ENCODE measurements at places on chromosomes 4 and X. TPM values are rescaled to one million over a fixed set of nuclear protein-coding genes. Genes with fewer than 3 reads are reported as not detected.

- DNase-seq = no peak
Observed at GRCh38 chr4:100302061-100303026, 112.1 kb upstream of the DDIT4L start.

Gene ASMT
- total RNA-seq = 2.4 TPM

DNA sequence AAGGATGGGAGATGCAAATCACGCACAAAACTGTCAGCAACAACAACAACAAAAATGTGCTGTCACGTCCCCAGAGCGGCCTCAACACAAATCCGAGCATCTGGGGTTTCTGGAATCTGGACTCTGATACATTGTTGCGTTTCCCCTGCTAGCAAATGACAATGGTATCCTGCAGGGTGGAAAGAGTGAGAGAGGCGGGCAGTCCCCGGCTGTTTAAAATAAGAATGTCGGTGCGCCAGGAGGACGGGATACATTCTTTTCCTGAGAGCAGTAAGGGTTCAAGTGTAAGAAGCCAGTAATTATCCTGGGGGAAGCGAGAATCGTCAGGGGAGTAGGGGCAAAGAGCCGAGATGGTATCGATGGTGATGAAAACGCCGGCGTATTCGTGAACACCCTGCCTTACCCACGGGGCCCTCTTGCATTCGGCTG, 310.2 kb downstream of the ASMT start:
- DNase-seq = peak; percentile 97

- DNase-seq = no peak
Observed at GRCh38 chrX:134172588-134173259, 64.3 kb upstream of the CCDC160 start.

GRCh38 chr4:11746734-11747133, 318.0 kb upstream of the HS3ST1 start:
- no peak for DNase-seq

DNA sequence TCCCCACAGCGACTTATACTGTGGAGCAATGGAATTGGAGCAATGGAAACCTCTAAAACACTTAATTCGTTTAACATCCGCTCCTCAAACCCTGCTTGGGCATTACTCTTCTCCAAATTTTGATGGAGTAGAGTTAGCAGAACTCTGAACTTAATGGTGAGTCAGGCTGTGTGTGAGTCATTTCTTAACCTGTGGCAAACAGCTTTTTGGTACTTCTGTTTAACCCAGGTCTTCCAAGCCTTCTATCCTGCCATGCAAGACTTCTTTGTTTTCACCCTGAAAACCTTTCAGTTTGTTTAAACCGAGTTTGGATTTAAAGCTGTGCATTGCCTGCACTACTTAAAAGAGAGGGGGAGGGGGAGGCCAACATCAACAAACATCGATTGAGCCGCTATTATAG, 3.6 kb upstream of the AMOT start:
- DNase-seq = no peak

- DNase-seq = peak; percentile 95
Observed at GRCh38 chr4:96736352-96736889, 896.5 kb downstream of the PDHA2 start.

DNA sequence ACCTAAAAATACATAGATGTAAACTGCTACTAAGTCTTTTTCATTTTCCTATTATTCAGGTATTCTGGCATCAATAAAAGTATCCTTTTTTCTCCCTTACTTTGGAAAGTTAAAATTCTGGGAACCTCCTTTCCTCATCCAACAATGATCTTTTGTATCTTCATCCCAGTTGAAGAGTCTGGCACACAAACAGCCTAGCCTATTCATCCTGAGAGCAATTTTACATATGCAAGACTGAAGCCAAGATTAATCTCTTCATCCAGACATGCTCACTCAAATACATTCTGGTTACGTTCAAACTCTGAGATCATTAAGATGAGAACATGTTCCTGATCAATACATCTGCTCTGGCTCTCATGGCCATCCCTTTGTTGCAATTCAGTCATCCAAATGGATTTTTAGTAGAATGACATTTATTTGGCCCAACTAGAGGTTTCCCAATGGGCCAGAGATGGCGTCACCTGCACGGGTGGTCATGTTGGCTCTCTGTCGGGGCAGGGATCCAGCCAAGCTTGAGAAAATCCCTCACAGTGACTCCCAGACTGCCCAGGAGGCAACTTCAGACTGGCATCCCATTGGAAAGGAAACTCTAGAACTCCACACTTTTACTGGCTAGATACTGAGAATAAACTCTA, 135.3 kb upstream of the VCX2 start:
- DNase-seq = no peak

- DNase-seq = no peak
Observed at GRCh38 chr4:124883632-124884031, 171.1 kb upstream of the ANKRD50 start.

GRCh38 chr4:182640932-182641331, 276.3 kb downstream of the DCTD start:
- no peak for DNase-seq

Gene ETDB
- total RNA-seq = not detected

DNA sequence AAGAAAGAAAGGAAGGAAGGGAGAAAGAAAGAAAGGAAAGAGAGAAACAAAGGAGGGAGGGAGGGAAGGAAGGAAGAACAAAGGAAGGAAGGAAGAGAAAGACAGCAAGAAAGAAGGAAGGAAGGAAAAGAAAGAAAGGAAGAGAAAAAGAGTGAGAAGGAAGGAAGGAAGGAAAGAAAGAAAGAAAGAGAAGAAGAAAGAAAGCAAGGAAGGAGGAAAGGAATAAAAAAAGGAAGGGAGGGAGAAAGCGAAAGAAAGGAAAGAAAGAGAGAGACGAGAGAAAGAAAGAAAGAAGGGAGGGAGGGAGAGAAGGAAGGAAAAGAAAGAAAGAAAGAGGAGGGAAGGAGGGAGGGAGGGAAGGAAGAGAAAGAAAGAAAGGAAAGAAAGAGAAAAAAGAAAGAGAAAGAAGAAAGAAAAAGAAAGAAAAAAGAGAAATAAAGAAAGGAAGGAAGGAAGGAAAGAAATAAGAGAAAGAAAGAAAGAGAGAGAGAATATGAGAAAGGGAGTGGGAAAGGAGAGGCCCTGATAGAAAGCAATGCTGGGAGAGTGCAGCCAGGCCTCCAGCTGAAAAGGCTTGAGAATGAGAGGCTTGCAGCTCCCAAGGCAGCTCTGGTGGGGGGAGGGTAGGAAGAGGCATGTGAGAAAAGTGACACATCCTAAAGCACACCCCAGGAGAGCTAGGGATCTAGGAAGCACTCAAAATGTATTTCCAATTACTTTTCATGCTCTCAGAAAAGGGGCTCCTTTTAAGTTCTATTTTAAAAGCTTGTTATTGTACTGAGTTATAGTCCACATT, 134.0 kb upstream of the ZIC3 start:
- DNase-seq = peak; percentile 82

- DNase-seq = no peak
Observed at GRCh38 chr4:151418385-151418784, 9.4 kb downstream of the FHIP1A start.

- DNase-seq = no peak
Observed at GRCh38 chr4:2182994-2183393, 58.9 kb downstream of the HAUS3 start.

Gene ENPEP
- 0.74 TPM for total RNA-seq

Gene HNRNPDL
- total RNA-seq = 250 TPM

GRCh38 chrX:17081968-17082367, 135.5 kb downstream of the REPS2 start:
- no peak for DNase-seq
